ENCODE measurements at places on chromosomes 11 and 22. TPM values are rescaled to one million over a fixed set of nuclear protein-coding genes. Genes with fewer than 3 reads are reported as not detected.

HEPACAM gene
- not detected for total RNA-seq

GALNT18 gene
- total RNA-seq: 8.6 TPM

BMAL1 gene
- 9.3 TPM for total RNA-seq

CXCR5 gene
- total RNA-seq: not detected

OR51I1 gene
- total RNA-seq: not detected

DNA sequence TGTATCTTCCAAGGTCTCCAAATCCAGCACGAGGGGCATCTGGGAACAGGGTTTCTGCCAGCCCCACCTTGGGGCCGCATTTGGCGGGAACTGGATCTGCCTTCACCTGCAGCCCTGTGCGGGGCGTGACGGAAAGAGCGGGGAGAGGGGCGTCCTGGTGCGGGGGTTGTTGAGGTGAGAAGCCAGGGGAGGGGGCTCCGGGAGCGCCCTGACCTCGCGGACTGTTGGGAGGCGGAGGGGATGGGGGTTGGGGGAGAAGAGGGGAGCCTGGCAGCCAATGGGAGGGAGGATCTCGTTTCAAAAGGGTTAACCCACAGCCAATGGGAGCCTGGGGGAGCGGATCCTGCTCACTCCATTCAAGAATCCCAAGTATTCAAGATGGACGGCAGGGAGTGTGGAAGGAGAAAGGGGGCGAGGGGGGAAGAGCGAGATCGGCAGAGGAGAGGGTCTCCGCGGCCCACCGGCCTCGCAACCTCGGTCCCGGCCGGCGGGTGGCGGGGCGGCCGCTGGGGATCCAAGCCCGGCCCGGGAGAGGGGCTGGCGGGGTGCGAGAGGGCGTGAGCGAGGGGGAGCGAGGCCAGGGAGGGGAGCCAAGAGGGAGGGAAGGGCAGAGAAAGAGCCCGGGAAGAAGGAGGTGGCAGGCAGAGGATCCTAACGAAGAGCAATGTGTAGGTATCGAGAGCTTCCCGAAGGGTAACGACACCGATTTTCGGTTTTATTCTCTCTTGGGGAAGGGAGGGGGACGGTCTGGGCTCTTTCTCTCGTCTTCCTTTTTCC is 11.5 kb downstream of the YPEL4 start:
- no peak for DNase-seq

DNA sequence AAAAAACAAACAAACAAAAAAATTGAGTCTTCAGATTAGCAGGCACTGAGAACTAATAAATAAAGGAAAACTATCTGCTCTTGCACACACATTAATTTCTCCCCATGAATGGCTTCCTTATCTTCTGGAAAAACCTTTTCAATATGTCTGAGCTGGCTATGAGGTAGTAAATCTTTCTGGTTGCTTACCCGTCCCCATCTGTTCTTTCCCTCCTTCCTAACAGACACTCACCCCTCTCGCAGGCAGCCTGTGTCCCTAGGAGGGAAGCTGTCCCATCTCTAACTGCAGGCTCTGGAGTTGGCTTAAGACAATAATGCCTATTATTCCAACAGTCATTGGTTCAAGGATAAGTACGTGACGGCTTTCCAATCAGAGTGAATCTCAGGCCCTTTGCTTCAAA is 8.2 kb upstream of the SCUBE2 start:
- no peak for DNase-seq

DNA sequence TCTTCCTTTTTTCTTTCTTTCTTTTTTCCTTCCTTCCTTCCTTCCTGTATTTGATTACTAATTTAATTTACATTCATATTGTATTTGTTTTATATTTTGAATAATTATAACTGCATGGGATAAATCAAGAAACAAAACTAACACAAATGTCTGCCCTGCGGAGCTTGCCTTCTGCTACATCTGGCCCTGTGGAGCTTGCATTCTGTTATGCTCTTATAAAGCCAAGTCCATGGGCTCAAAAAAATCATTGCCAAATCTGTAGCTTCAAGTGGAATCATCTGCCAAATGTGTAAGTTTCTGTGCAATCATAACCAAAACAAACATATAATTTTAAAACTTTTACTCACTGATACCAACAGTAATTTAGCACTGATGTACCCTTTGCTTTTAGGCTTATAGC is 8.0 kb upstream of the OR52J3 start:
- DNase-seq: no peak

- no peak for DNase-seq
These were observed 610.4 kb upstream of the B3GAT1 start for GRCh38 chr11:135022454-135022853.

GRCh38 chr22:41770715-41771468 is 29.6 kb upstream of the CCDC134 start:
- DNase-seq: no peak

DNA sequence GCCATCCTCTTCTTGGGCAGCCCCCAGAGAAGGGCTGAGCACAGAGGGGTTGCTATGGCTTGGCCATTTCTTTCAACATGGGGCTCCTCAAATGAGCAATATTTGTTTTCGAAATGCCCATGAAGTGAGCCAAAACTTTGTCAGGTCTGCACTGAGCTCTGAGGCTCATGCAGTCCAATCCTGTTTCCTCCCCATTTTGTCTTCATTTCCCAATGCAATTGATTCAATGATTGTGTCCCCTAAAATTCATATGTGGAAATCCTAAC is 60.6 kb upstream of the CD44 start:
- DNase-seq: no peak

All from Panc1 (cell line).